ENCODE measurements at places on chromosomes 6 and 20.

- DNase-seq, result no peak
Measured at GRCh38 chr20:62796699-62797491, 622 bp downstream of the MRGBP start.

DNA sequence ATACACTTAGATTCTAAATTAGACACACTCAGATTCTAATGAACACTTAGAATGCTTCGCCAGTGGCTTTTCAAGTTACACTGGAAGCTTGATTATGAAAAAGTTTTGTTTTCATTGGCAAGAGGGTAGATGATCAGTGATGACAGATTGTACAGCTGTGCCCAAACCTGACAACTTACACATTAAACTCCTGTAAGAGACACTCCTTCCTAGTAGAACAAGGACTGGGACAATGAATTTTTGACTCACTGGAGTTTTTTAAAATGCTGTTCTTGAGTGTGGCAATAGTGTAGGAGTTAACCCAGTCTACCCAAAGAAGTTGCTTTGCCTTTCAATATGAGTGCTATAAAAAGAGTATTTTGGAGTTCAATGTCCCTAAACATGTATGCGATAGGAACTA lies 140.8 kb downstream of the SLC16A10 start:
- DNase-seq, result no peak

GRCh38 chr6:33918175-33918695 lies 114.4 kb upstream of the MLN start:
- DNase-seq, result no peak

GRCh38 chr6:161215876-161216615 lies 57.8 kb downstream of the AGPAT4 start:
- no peak for DNase-seq

GRCh38 chr6:8278562-8278961 lies 156.8 kb downstream of the SLC35B3 start:
- DNase-seq, result no peak
